ENCODE measurements at places on chromosomes 7 and 10. TPM values are rescaled to one million over a fixed set of nuclear protein-coding genes. Genes with fewer than 3 reads are reported as not detected.

The ANKRD30A gene
- not detected for total RNA-seq

The GPR146 gene
- 10.3 TPM for total RNA-seq

The TAS2R41 gene
- not detected for total RNA-seq

The TSPAN33 gene
- 54.9 TPM for total RNA-seq

The OR2A12 gene
- total RNA-seq, result not detected

The TRDMT1 gene
- 11.0 TPM for total RNA-seq

The OR2A42 gene
- 0.06 TPM for total RNA-seq

The CD36 gene
- total RNA-seq, result 10.0 TPM

The AQP1 gene
- 291 TPM for total RNA-seq

The GDF10 gene
- 1.1 TPM for total RNA-seq

The POT1 gene
- 23.2 TPM for total RNA-seq

The RBP3 gene
- not detected for total RNA-seq

- no peak for DNase-seq
Measured at GRCh38 chr7:8113184-8113583, 144.6 kb downstream of the GLCCI1 start.

DNA sequence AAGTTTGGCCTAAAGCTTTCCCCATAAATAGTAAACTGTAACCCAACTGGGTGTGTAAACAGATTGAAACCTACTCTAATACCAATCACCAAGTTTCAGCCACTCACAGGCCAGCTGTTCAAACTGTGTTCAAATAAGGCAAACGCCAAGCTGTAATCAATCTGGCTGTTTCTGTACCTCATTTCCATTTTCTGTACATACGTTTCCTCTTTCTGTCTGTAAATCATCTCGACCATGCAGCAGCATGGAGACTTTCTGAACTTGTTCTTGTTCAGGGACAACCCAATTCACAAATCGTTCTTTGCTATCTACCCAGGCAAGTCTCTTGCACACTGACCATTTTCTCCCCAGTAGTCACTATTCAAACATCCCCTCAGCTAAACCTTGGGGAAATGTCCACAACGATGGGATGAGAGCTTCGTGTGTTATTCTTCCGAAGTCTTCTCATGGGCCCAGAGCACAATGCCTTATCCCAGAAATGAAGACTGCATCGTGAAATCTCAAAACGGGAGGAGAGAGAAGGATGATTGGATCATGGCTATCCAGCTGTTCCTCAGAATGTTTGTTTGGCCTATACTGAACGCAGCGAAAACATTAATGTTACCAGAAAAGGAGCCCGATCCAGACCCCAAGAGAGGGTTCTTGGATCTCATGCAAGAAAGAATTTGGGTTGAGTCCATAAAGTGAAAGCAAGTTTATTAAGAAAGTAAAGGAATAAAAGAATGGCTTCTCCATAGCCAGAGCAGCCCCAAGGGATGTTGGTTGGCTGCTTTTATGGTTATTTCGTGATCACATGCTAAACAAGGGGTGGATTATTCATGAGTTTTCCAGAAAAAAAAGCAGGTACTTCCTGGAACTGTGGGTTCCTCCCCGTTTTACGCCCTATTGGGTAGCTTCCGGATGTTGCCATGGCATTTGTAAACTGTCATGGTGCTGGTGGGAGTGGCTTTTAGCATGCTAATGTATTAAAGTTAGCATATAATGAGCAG lies 86.2 kb downstream of the SLC16A9 start:
- DNase-seq, result no peak

DNA sequence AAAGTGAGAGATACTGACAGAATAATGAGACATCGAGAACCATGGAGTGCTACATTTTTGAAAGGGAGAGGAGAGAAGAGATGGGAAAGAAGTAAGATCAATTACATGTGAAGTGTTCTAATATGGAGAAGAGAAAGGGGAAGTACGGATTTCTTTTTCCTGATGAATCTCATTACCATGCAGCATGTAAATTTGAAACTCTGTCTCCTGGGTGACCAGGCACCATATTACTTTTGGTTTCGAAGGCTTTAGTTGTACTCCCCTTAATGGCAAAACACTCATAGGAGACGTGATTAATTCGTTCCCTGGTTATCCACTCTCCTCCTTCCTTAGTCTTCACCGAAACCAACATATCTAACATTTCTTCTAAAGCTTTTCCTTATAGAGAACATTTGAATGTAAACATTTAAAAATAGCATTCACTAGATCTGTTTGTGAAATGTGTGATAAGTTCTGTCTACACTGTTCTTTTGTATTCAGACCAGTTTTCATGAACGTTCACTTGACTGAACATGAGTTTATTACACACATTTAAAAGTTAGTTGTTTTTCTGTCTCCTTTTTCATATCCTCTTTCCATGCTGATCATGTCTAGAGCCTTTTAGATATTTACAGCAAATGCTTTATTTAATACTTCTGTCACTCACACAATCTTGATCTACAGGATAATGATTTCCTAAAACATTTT lies 80.2 kb upstream of the MSRB2 start:
- DNase-seq, result no peak

GRCh38 chr7:92766461-92767003 lies 69.8 kb downstream of the CDK6 start:
- DNase-seq, result no peak

- no peak for DNase-seq
Measured at GRCh38 chr7:3002631-3003030, 41.0 kb downstream of the CARD11 start.

DNA sequence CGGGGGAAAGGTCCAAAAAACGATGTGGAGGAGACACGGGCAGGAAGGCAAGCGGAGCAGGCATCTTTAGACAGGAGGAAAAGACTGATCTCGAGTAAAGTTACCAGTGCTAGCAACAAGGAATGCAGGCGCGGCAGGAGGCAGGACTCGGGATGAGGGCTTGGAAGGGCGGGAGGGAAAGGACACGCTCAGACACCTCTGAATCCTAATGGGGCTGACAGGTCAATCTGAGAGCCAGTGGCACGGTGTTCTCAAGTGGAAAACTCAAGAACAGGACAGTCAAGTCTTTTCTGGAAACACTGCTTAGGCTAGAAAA lies 155.3 kb upstream of the COBL start:
- peak; percentile 37 for DNase-seq

DNA sequence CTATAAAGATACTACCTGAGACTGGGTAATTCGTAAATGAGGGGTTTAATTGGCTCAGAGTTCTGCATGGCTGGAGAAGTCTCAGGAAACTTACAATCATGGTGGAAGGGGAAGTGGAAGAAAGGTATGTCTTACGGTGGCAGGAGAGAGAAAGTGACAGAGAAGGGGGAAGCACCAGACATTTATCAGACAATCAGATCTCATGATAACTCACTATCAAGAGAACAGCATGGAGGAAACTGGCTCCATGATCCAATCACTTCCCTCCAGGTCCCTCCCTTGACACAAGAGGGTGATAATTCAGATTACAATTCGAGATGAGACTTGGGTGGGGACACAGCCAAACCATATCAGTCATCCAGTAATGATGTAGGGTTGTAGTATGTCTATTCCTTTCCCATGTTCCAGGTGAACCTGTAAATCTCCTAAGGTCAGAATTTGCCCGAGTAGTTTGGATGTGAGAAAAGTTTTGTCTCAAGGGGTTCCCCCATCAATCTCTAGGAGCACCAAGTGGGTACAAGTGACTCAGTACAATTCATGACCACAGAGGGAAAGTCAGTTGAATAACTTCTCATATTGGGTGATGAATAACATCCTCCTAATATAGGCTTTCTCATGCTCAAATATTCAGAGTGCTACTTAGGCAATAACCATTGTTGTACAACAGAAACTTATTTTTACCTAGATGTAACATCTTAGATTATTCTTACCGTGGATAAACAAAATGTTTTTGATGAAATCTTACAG lies 39.7 kb upstream of the MTPN start:
- DNase-seq, result no peak

DNA sequence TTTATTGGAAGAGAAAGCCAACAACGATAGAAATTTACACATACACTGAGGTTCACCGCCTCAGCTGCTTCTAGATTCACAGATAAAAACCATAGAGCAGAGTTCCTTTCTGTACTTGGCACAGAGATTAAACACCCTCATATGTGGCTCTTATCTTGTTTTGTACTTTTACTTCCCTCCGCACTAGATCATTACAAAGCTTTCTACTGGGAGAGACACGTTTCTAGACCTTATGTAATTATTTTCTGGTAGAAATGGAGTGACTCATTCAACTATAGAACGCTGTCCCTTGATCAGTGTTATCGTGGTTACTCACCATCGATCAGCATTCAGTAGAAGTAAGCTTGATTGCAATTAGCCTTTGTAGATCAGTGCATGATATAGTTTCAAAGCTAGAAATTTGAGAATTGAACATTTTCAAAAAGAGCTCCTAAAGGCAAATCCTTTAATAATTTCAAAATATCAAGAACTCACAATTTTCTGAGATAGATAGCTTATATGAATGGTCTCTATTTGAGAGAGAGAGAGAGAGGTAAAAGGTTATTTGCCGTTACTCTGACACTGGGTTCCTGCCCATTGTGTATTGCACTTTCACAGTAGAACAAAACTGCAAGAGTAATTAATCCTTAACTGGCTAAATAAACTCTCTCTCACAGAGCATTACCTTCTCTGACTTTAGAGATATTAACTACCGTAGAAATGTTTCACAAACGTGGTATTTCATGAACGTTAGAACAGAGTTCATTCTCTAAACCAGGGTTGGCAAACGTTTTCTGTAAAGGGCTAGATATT lies 26.1 kb upstream of the DNAJC1 start:
- DNase-seq, result no peak

- no peak for DNase-seq
Measured at GRCh38 chr10:132332433-132332754, 401 bp downstream of the LRRC27 start.

DNA sequence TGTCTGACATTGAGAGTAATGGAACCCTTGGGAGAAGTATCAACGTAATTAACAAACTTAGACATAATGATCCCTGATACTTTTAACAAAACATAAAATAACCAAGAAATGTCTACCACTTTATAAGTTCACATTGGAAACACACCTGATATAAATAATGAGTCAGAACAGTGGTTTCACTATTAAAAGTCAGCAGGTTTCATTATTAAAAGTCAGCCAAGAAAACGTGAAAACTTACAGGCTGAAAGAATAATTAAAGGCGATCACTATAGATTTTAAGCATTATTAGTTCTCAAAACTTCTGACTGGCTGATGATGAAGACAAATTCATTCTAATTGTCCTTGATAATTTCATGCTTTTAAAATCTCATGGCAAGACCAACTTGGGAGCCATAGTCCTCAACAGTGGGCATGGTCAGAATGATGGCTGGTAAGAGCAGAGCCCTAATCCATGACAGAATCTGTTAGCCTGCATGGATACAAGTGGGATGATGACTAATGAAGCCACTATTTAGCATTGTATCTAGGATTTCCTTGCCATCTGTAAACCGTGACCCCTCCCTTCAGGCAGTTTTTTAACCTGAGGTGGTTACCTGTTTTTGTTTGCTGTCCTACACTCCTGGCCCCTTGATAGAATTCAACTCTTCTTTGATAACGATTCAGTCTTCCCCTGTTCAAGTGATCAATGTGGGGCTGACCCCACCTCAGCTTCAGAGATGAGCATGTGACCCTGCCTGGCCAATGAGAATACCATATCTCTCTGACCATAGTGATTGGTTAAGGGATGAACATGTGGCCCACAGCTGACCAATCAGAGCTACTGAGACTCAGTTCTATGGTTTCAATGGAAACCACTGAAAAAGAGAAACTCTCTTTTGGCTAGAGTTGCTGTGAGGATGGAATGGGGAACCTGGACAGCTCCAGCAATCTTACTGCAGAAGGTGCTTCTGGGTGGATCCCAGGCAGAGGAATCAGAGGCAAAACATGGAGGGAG lies 151.0 kb downstream of the PLPP4 start:
- DNase-seq, result no peak

DNA sequence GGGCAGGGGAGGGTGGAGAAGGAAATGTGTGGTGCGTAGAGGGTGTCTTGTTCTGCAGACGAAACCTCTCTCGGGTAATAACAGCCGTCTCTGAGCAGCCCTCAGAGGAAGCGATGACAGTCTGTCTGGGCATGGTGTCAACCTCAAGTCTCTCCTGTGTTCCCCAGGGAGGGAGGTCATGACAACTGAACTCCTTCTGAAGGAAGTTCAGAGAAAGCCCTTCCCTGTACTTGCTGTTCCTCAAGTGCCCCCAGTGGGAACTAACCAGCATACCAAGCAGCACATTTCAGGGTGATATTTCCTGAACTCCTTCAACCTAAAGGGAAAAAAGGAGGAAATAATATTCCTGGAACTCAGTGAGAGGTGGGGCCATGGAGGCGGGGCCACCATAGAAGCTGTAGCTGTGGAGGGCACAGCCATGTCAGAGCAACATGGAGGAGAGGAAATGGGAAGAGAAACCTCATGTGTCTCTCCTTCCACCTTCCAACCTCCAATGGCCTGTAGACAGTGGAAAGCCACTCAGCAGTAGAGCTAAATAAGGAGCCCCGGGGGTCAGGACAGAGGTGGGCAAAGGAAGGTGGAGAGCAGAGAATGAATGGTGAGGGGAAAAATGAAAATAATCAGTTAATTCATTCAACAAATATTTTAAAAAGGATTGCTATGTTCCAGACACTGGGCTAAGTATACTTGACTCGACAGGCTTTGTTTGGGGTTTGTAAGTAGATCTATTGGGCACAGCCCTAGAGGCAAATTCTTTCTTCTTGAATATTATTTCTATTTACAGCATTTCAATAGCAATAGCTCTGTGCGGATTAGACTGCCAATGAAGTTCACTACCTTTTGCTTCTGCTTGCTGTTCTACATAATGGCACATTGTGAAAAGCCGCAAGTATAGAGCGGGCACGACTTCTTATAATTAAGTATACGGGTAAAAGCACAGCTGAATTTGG lies 61.0 kb upstream of the AOAH start:
- no peak for DNase-seq

DNA sequence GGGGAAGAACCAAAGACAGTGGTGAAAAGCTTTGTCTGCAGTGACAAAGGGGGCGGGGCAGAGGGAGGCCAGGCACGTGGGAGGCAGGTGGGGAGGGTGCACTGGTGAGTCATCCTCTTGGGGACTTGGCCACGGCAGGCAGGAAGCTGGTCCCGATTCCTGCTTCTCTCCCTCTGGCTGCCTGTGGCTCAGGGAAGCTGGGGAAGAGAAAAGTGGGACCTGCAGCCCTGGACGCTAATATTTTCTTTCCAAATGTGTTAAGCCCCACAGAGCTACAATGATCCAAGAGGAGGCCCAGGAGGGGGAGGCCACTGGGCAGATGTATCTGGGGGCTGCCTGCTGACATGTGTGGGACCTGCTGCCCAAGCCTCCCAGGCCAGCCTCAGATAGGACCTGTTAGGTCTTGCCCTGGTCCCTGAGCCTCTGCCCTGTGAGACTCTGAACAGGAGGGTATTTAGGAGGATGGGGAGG lies 231.8 kb downstream of the KCNMA1 start:
- DNase-seq, result peak; percentile 56

GRCh38 chr7:92615861-92616260 lies 25.7 kb upstream of the FAM133B start:
- DNase-seq, result no peak

DNA sequence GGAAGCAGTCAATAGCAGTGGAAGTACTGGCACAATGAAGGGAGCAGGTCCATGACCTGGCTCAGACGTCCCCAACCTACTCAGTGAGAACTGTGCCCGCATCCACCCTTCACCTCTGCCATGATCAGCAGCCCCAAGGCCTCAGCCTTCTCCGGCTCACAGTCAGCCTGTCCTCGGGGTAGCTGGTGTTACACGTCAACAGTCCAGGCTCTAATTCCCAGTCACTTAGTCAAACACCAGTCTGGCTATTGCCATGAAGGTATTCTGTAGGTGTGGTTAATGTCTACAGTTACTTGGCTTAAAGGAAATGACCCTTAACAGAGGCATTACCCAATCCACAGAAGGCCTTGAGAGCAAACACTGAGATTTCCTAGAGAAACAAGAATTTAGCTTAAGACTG lies 49.1 kb downstream of the GRB10 start:
- no peak for DNase-seq

- no peak for DNase-seq
Measured at GRCh38 chr7:30743371-30744074, 8.4 kb upstream of the INMT start.

Measured in kidney (tissue), 22 donors.